HT-29 (cell line): ENCODE measurements at places on chromosomes 2 and 18. TPM values are rescaled to one million over a fixed set of nuclear protein-coding genes. Genes with fewer than 3 reads are reported as not detected.

GRCh38 chr2:17104454-17104853, 413.8 kb downstream of the RAD51AP2 start:
- no peak for DNase-seq

Gene UGT1A3
- total RNA-seq = 1.2 and 1.6 TPM in 2 replicates

GRCh38 chr2:20757405-20758090, 65.4 kb downstream of the LDAH start:
- DNase-seq = no peak

GRCh38 chr18:75158465-75159237, 50.3 kb downstream of the PTGR3 start:
- no peak for DNase-seq

GRCh38 chr18:54736981-54737380, 91.3 kb upstream of the RAB27B start:
- DNase-seq = no peak

DNA sequence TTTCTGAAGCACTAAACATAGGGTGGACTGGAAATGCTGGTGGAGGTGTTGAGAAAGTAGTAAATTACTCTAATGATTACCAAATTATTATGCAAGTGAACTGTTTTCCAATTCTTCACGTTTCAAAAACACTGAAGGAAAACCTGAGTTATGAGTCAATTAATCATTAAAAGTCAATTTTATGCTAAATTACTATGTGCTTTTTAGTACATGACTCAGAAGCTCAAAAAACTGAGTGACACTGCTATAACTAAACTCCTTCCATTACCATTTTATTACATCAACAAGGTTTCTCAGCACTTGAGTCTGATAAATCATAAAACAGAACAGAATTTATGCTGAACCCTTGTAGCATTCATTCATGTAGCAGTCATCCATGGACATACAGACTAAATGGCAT, 20.4 kb downstream of the CHMP3 start:
- no peak for DNase-seq

Gene SULT6B1
- total RNA-seq = not detected in 2 replicates

- DNase-seq = no peak
These were observed 1.9 kb upstream of the OTOS start for GRCh38 chr2:240142256-240142775.

DNA sequence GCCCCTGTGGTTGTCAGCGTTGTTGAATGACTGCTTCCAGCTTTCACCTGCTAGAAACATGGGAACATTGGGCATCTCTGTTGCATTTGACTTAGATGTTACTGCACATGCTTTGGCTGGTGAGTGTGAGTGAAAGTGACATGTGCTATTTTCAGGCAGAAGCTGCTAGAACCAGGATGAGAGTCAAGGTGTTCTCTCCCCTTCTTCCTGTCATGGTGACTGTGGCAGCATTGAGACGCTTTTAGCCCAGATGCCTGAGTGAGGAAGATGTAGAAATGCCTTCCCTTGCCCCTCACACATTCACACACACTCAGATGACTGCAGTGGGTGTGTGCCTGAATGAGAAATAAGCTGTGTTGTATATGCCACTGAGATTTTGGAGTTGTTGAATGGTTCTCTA, 220.2 kb downstream of the PTPRM start:
- no peak for DNase-seq

Gene AQP12A
- total RNA-seq = not detected in 2 replicates

- no peak for DNase-seq
These were observed 89.4 kb upstream of the PXDN start for GRCh38 chr2:1833726-1834125.

GRCh38 chr2:122519366-122519765, 763.9 kb downstream of the TSN start:
- peak; percentile 47 for DNase-seq

DNA sequence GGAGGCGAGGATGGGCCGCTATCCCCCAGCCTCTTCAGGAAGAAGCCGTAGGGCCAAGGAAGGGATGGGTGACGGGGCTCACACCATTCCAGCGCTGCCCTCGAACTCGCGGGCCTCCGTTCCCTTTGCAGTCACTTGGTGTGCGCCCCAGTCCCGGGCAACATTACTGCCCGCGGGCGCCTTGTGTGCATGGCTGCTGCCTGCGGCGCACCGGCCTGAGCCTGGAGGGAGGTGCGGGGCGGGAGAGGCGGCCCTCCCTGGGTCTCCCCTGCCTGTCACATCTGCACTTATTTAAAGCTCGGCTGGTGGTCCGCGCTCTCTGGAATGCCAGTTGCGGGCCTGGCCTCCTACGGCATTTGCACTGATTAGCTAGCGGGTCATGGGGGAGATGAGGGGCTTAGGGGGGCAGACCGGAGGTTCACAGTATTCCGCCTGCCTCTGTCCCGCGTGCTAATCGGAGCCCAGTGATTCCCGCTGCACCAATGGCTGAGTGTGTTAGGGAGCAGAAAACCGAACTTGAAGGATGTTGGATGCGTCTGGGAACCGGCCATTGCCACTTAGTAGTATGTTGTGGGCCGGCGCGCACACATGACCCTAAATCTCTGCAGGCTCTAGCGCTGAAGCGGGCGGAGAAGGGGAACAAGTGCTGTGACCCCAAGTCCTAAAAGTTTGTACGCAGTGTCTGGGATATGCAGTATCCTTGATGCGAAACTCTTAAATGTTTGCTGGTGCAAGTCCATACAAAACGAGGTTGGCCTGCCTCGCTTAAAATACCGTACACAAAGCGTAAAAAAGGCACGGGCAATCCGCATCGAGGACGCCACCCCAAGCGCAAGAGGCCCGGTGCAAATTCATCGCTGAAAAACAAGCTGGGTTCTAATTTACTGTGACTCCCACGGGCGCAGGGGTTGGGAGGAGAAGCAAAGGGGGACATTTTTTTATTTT, 161.2 kb upstream of the SIX2 start:
- DNase-seq = no peak

GRCh38 chr18:47490882-47491281, 239.4 kb upstream of the SKOR2 start:
- no peak for DNase-seq

Gene ACOXL
- 3.9 and 5.3 TPM in 2 replicates for total RNA-seq

Gene EFR3B
- total RNA-seq = 0.05 and 0.21 TPM in 2 replicates

GRCh38 chr2:226118471-226119429, 680.9 kb downstream of the IRS1 start:
- DNase-seq = peak; percentile 64

Gene HOXD13
- total RNA-seq = 1.4 and 1.5 TPM in 2 replicates

Gene C2orf92
- 1.9 and 2.2 TPM in 2 replicates for total RNA-seq

DNA sequence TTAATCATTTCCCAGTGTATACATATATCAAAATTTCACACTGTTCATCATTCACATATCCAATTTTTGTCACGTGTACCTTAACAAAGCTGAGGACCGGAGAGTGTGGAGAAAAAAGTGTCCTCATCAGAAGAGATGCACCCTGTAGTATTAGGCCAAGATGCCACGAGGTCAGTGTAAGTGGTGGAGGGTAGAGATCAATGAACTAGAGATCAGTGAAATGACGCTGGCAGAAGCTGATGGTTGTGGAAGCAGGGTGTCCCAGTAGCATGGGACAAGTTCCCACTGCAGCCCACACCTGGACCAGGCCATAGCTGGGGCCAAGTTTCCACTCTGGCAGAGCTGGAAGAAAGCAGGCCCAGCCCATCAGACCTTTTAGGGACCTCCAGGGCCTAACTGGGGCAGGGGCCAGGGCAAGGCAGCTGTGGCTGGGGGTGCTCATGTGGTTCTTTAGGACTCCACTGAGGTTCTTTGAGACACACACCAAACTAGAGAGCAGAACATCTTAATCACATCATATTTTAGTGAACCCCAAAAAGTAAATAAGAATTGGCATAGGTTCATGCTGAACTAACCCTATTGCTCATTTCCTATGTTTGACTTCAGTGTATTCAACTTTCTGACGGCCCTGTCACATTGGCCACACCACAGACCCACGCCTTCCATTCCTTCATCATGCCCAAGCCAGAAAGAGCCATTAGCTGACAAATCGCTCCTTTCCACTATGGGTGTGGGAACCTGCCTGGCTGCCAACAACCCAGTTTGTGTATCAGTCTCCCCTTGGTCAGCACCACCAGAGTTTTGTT, 21.6 kb upstream of the GPR55 start:
- no peak for DNase-seq

DNA sequence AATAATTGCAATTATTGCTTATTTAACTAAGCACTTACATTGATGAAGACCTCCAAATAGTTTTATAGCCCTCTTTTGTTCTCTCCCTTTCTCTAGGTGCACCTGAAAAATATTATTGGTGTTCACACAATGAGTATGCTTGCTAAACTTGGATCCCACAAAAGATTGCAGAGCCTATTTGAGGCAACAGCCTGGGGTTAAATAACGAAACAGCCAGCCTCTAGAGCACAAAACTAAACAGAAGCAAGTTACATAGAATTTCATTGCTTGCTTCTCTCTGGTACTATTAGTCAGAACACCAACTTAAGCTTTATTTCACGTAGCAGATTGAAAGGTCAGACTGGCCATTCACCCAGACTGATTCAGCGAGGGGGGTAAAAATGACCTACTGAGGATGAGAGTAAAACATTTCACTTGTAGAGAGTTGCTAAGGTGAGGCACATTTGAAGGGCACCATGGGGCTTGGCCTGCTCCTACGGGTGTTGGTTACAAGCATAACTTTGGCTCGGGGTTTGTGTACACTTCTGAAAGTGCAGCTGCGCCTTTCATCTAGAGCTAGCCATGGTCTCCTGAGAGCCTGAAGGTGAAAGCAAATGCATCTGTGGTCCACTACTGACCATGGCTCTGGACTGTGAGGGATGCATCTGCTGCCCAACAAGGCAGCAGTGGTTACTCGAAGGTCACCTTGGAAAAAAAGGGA, 225.1 kb upstream of the LRRTM1 start:
- DNase-seq = no peak

GRCh38 chr2:78260861-78261260, 738.7 kb upstream of the LRRTM4 start:
- DNase-seq = no peak

DNA sequence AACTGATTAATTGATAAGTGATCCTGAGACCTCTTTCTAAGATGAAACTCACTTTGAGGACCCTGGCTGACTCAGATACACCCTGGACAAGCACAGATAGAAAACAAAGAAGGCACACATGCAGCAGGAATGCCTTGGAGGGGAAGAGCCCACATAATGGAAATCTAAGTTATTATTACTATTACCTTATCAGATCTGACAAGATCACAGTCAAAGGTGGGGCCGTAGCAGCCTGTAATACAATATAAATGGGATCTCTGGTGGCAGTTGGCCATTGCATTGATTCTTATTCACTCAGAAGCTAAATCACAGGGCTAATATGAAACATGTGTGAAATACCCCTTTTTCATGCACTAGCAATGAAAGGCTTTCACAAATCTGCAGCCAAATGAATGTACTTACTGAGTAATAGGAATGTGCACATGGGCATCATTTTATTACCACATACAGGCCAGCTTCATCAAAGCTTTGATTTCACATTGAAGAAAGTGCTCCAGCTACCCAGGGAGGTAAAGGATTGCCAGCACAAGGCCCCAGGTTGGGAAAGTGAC, 84.0 kb downstream of the ZBTB7C start:
- DNase-seq = no peak

Gene FRZB
- total RNA-seq = 0.15 and 0.21 TPM in 2 replicates

DNA sequence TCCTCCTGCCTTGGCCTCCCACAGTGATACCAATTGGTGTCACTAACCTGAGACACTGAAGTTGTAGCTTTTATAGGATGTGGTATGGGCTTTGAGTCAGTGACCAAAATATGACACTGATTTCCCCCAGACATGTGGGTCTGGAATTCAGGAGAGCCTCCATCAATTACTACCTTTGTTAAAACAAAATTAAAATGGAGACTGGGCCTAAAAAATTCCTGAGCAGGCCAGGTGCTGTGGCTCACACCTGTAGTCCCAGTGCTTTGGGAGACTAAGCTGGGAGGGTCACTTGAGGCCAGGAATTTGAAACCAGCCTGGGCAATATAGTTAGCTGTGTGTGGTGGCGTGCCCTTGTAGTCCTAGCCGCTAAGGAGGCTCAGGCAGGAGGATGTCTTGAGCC, 36.9 kb upstream of the LIPG start:
- DNase-seq = no peak

GRCh38 chr2:99285526-99285925, 15.5 kb downstream of the LYG1 start:
- peak; percentile 56 for DNase-seq

GRCh38 chr2:136005462-136006196, 20.2 kb upstream of the DARS1 start:
- no peak for DNase-seq

Gene TXNDC2
- not detected in 2 replicates for total RNA-seq

GRCh38 chr2:150732064-150732463, 244.6 kb upstream of the RND3 start:
- DNase-seq = no peak

Gene PROC
- 0.74 and 1.3 TPM in 2 replicates for total RNA-seq

Gene PAIP2B
- 1.8 and 2.2 TPM in 2 replicates for total RNA-seq

Gene TIA1
- total RNA-seq = 49.8 and 73.9 TPM in 2 replicates

GRCh38 chr2:145203891-145204290, 684.0 kb upstream of the ZEB2 start:
- no peak for DNase-seq

- no peak for DNase-seq
These were observed 18.7 kb upstream of the COLEC12 start for GRCh38 chr18:519019-519879.

GRCh38 chr2:105880637-105881036, 135.9 kb downstream of the NCK2 start:
- no peak for DNase-seq

Gene C2orf80
- total RNA-seq = not detected in 2 replicates

Gene PROKR1
- not detected in 2 replicates for total RNA-seq

DNA sequence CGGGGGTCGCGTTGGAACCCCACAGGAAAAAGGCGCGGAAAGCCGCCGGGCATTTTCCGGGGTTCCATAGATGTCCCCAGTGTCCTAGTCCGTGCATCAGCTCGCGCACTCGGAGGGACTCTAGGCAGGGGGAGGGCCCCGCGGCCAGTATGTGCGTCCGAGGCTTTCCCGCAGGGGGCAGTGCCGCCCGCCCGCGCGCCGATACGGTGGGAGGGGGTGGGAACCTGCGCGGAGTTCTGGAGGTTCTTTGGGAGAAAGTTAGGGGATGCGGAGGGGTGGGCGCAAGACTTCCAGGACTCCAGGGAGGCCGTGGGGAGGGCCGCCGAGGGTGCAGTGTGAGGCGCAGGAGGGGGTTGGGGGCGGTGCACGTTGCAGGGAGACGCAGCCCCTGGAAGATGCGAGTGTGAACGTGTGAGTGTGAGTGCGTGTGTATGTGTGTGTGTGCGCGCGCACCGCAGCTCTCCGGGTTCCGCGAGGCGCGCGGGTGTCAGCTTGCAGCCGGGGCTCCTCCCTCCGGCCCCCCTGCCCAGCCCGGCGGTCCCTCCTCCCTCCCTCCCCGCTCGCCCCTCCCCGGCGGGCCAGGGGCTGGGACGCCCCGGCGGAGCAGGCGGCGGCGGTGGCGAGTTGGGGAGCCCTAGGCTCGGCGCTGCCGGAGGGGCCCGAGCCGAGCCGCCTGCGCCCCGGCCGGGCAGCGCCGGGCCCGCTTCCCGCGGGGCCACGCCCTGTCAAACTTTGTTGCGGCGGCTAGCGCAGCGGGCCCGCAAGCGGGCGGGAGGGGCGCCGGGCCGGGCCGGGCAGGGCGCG, at the start of gene TCF7L1:
Gene TCF7L1 (plus strand): TSS at position 559 of the 804 bp plus-strand sequence. CDS start 293 bp downstream, outside the sequence.
- DNase-seq = no peak

DNA sequence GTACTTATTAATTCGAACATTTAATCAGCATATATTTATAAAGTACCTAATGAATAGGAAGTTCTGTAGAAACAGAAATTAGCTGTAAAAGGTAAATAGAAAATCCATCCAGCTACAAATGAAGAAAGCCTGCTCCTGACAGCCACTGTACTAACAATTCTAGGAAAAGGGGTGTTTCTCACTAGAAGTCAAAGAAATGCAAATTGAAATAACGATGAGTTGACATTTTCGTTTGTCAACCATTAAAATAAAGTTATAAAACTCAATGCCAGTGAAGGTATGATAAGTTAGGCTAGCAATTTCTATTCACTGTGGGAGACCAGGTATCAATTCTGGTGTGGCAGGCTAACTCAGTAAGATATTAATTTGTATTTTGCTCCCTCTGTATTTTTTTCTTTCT, 198.0 kb downstream of the ARL4C start:
- no peak for DNase-seq
